CMK (cell line): ENCODE measurements at places on chromosomes 16 and 17.

- no peak for DNase-seq
Observed at GRCh38 chr16:88374736-88375135, 8.0 kb upstream of the ZNF469 start.

- DNase-seq: no peak
Observed at GRCh38 chr17:3979290-3979611, 15.0 kb upstream of the ATP2A3 start.

- DNase-seq: no peak
Observed at GRCh38 chr17:31697838-31698237, 161.2 kb downstream of the COPRS start.

DNA sequence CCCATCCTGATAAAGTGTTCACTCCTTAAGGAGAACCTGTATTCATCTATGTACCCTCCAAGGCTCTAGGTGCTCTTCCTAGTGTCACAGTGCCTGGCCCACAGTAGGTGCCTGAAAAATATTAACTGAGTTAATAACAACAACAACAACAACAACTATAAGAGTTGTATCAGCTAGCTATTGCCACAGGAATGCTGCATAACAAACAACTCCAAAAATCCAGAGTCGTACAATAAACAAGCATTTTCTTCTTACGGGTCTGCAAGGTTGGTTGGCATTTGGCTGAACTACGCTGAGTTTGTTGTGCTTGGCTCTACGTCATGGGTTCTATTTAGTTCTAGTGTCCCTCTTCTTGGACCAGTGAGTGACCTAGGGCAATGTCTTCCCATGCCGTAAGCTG lies 29.2 kb downstream of the TMC5 start:
- DNase-seq: no peak

DNA sequence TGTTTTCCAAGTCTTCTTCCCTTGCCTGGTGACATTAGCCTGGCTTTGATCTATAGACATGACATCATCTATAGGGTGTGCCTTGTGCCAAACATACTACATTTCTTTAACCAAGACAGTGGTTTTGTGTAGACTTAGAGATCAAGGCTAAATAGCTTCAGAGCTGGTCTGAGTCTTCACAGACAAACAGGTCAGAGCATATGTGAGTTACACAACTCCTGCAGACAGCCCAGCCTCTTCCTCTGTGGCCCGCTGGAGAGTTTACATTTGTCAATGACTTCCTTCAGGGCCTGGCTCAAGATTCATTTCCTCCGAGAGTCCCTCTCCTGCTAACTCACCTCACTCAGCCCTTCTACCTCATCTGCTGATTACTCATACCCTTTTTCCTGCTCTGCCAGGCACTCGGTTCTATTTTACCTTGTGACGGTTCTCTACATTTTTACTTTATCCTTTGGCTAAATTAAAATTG lies 73.1 kb upstream of the TANC2 start:
- DNase-seq: no peak

GRCh38 chr17:50102164-50102991 lies 7.2 kb downstream of the PDK2 start:
- DNase-seq: no peak

DNA sequence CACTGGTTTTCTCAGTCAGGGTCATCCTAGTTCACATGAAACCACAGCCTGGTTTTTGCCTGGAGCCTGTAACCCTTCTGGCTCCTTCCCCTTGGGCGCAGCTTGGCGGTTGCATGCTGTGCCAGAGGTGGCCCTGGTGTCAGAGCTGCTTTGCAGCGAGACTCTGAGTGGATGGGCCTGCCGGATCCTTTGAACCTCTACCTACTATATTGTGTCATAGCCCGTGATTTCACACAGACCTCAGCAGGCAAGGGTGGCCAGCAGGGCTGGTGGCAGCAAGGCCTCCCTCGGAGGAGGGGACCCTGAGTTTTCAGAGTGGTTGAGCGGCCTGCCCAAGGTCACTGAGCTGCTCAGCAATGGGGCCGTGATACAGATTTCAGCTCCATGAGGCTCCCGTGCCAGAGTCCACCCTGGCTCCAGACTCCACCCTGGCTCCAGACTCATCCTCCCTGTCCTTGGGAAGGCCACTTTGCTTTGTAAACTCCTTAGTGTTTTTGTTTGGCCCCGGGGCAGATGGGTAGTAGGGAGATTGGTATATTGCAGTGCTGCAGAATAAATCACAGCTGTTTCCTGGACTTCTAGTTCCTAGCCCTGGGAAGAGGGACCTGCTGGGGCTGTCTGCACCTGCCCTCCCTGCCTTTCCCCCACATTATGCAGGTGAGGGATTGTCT lies 9.7 kb downstream of the MPRIP start:
- no peak for DNase-seq

GRCh38 chr17:16286947-16287562 lies 66.2 kb downstream of the CENPV start:
- DNase-seq: no peak

GRCh38 chr17:49577650-49577934 lies 1.9 kb downstream of the NXPH3 start:
- no peak for DNase-seq

GRCh38 chr16:14356064-14356463 lies 274.0 kb downstream of the PARN start:
- no peak for DNase-seq

DNA sequence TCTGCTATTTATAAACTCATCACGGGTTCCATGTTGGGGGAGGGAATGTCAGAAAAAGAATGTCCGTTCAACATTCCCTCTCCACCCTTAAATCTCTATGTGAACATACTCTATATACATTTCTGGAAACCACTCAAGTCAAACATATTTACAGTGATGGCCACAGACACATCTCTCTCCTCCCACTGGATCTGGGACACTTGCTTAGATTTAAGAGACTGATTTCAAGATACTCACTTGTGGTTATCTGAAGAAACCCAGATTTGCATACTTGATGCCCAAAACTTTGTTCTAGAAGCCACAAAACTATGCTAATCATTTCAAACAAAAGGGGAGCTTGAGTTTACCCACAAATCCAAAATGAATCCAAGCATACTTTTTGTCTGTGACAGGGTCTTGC lies 182.9 kb upstream of the SOX9 start:
- DNase-seq: no peak

- no peak for DNase-seq
Observed at GRCh38 chr16:50967827-50968612, 183.1 kb downstream of the SALL1 start.

GRCh38 chr17:42135664-42136653 lies 13.4 kb downstream of the HSPB9 start:
- no peak for DNase-seq

- DNase-seq: no peak
Observed at GRCh38 chr16:12496186-12496585, 307.5 kb downstream of the CPPED1 start.

GRCh38 chr17:74992223-74992622 lies 4.8 kb downstream of the CDR2L start:
- no peak for DNase-seq

GRCh38 chr16:56252835-56253234 lies 61.5 kb downstream of the GNAO1 start:
- DNase-seq: no peak

DNA sequence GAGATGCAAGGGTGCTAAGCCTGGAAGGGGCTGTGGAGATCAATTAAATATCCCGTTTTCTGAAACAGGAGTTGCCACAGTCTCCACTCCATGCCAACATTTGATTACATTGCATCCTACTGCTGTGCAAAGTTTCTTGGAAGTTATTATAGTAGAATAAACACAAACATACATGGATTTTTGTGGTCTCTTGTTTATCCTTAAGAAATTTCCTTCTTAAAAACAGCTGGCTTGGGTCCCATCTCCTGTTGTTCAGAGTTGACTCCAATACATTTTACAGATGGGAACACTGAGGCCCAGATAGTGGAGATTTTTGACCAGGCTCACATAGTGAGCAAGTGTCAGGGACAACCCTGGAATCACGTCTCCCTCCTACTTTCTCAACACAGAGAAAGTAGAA lies 124.0 kb upstream of the ADAMTS18 start:
- no peak for DNase-seq

DNA sequence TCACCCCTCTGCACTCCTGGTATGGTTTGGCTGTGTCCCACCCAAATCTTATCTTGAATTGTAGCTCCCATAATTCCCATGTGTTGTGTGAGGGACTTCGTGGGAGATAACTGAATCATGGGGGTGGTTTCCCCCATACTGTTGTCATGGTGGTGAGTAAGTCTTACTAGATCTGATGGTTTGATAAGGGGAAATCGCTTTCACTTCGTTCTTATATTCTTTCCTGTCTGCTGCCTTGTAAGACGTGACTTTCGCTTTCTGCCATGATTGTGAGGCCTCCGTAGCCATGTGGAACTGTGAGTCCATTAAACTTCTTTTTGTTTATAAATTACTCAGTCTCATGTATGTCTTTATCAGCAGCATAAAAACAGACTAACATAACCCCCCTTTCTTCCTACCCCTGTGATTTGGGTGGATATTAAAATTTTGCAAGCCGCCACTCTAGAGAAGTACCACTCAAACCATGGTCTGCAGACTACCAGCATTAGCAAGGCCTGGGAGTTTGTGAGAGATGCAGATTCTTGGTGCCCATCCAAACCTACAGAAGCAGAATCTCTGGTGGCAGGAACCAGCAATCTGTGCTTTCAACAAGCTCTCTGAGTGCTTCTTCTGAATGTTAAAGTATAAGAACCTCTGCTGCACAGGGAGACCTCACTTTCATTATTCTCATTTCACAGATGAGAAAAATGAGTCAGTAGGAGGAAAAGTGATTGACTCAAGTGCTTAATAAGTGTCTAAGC lies 999.5 kb upstream of the EEF2KMT start:
- DNase-seq: no peak

GRCh38 chr16:62194828-62195227 lies 158.6 kb upstream of the CDH8 start:
- no peak for DNase-seq

DNA sequence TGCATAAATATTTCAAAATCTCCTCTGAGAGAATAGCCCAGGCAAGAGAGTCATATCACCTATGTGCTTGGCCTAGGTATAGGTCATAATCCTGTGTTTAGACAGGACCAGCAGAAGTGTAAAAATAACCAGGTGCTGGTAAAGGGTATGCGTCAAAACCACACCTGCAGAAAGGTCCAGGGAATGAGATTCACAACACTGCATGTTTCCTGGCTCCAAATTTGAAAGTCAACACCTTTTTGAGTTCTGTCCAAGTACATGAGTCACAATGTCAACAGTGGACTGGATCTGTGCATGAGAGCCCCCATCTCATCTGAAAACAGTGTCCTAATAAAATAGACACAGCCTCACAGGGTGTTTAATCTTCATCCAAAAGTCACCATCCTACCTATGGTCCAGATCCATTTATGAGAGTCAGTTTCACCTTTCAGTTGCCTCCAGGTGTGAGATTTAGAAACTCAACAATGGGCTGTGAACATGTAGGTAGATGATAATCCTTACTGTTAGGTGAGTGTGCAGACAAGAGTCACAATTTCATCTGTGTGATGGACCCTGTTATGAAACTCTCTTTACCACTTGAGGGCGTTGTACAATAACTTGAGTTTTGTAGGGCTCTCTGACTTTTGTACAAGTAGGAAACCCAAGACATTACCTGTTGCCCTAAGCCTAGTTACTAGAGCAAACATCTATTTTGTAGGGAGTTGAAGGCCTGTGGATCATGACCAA lies 2100.7 kb downstream of the TP53TG3F start:
- DNase-seq: no peak
